Cortex of kidney (tissue), 1 donor: ENCODE measurements at places on chromosomes 5 and 9.

DNA sequence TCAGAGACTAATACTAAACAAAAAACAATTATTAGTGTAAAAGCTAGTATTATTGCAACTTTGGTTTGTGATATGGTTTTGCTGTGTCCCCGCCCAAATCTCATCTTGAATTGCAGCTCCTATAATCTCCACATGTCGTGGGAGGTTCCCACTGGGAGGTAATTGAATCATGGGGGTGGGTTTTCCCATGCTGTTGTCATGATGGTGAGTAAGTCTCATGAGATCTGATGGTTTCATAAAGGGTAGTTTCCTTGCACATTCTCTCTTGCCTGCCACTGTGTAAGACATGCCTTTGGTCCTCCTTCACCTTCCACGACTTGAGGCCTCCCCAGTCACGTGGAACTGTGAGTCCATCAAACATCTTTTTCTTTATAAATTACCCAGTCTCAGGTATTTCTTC lies 325.9 kb upstream of the DAB2 start:
- no peak for DNase-seq

DNA sequence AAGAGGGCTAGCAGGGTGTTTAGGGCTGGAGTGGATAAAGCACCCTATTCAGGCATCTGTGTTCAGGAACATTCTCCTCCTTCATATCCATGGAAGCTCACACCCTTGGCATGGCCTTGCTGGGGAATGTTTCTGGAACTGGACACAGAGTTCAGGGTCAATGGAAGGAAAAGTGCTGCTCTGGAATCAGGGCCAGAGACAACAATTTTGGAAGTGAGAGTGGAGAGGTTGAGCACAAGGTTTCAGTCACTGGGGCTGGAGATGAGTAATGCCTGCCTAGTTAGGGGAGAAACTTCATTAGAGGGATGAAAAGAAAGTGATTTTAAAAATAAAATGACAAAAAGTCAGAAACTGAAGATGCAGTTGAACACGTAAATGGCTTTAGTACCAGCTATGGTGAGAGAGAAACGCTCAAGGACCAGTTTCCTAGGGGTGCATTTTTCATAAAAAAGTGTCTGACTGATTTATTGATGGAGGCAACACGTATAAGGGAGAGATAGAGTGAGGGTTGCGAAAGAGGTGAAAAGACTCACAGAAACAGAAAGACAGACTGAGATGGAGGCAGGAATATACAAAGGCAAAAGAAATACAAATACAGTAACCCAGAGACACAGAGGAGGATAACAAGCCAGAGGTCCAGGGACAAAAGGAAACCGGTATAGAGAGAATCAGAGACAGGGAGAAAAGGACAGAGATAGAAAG lies 8.0 kb upstream of the TNFSF15 start:
- DNase-seq = no peak

DNA sequence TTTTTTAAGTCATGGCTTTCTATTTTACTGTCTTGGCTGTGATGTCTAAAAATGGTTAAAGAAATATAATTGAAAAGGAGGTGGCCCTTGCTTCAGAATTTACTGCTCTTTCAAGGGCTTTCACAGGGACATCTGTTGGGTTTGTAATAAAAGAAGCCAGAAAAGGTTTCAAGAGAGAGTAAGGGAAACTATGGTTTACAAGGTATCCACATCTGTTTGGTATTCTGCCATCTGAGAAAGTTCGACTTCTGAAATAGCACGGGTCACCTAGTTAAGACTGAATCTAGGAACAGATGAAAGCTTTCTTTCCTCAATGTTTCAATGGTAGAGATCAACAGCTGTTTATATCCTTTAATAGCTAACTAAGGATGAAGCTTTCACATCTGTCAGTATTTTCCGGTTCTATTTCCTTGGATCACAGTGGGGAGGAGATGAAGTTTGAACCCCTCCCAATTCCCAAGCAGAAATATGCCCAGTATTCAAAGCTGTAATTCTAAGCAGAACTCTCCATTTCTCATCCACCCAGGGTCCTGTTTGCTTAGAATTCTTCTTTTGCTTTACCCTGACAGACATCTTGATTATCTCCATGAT lies 72.8 kb upstream of the IFNK start:
- no peak for DNase-seq

DNA sequence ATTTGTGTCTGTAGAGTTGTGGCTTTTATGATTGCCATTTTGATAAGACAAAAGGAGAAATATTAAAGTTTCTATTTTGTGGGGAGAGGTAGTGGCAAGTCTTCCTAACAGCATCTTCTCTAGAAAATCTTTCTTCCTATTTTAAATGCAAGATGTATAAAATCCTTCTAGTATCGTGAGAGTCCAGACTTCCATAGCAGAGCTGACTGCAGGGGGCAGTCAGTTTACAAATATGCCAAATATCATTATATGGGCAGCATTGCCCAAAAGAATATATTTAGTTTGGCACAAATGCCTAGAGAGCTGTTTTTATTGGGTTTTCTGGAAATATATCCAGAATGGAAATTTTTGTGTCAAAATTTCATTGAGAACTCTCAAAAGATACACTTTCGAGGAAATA lies 82.1 kb upstream of the ALDH1A1 start:
- no peak for DNase-seq

DNA sequence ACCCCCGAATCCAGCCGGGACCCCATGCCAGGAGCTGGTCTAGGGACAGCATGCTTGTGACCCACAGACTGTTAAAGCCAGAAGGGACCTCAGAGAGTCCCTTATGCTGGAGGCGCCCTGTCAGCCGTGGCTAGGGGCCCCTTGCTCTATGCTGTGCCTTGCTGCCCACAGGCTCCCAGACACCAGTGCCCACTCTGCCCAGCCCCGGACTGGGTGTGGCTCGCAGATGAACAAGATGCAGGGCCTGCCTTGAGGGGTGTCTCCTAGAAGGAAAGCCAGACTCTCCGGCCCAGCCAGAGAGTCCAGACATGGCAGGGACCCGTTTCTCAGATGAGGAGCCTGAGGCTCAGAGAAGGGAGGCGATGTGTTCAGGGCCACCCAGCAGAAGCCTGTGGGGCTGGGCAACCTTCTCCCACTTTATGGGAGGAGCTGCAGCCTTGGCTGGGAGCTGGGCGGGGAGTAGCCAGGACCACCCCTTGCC lies 85.7 kb downstream of the LMX1B start:
- DNase-seq = no peak

- DNase-seq = no peak
Observed at GRCh38 chr5:172065431-172066065, 59.1 kb upstream of the FBXW11 start.

- DNase-seq = no peak
Observed at GRCh38 chr5:83371726-83372125, 99.8 kb upstream of the VCAN start.

DNA sequence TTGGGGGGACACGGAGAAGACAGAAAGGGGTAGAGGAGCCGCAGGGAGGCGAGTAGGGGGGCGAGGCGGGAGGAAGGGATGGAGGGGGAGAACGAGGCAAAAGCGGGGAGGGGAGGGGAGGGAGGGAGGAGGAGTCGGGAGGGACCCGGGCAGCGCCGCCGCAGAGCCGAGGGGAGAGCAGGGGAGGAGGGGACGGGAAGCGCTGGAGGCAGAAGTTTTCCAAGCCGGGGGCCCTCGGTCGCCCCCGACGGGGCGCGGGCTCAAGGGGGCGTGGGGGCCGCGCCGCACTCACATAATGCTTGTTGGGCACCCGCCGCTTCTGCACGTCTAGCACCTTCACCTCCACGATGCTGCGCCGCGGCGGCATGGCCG lies 353 bp downstream of the SH3PXD2B start:
- DNase-seq = no peak

- no peak for DNase-seq
Observed at GRCh38 chr5:24742334-24742733, 97.6 kb upstream of the CDH10 start.
